ENCODE measurements at places on chromosomes 7 and 10.
A peak's percentile ranks its signal among the peaks of the same experiment; 100 is the strongest.

DNA sequence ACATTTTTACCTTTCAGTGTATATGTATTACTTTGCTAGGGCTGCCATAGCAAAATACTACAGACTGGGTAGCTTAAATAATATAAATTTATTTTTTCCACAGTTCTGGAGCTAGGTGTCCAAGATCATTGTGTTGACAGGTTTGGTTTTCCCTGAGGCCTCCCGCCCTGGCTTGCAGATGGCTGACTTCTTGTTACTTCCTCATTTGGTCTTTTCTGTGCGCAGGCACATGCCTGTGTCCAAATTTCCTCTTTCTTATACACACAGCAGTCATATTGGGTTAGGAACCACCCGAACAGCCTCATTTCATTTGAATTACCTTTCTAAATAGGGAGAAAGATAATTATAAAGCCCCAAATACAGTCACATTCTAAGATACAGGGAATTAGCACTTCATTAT is 521.6 kb upstream of the SORCS1 start:
- DNase-seq, result no peak
- no peaks in the 10 kb centered on the region for H3K27me3 ChIP-seq
- no peak overlapping the region for H3K4me3 ChIP-seq
- H3K4me1 ChIP-seq, result no peaks in the 10 kb centered on the region
- no peak overlapping the region for H3K27ac ChIP-seq

DNA sequence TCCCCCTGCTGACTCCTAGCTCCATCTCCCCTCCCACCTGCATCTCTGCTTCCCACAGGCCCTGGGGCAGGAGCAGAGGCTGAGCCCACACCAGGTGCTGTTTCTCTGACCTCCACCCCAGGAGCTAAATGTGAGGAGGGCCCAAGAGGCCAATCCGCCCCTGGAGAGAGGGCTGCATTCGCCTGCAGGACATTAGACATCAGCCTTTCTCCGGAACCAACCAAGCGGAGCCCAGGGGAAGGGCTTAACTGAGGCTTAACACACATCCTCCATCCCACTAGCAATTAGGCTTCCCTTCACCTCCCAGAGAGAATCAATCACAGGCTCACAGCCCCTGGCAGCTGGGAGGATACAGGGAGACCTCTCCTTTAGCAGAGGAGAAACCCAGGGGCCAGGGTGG is 50.5 kb downstream of the SH3PXD2A start:
- H3K27ac ChIP-seq, result no peak overlapping the region
- DNase-seq, result no peak
- no peaks in the 10 kb centered on the region for H3K36me3 ChIP-seq
- no peak overlapping the region for H3K4me3 ChIP-seq
- peaks cover 3% of the 10 kb centered on the region for H3K4me1 ChIP-seq

GRCh38 chr10:74056050-74056818 is 58.3 kb downstream of the VCL start:
- H3K27ac ChIP-seq, result no peak overlapping the region
- no peaks in the 10 kb centered on the region for H3K36me3 ChIP-seq
- H3K4me1 ChIP-seq, result no peaks in the 10 kb centered on the region
- H3K4me3 ChIP-seq, result no peak overlapping the region

DNA sequence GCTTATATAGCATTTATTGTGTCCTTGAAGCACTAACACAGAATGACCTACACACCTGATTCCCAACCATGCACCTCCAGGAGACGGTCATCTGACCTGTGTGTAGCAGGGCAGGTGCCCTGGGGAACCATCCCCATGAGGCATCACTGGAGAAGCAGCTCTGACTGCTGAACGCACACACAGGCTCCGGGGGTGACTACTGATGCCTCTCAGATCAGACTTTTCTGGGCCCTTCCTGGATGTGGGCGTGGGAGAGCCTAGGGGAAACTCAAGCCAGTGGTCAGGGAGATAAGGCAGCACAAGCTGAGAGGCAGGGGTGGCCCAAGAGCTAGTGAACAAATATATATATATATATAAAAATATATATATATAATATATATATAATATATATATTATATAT is 37.6 kb downstream of the CPXM2 start:
- no peak overlapping the region for H3K27ac ChIP-seq
- peaks cover 3% of the 10 kb centered on the region for H3K4me1 ChIP-seq
- no peak overlapping the region for H3K4me3 ChIP-seq
- H3K36me3 ChIP-seq, result no peaks in the 10 kb centered on the region

DNA sequence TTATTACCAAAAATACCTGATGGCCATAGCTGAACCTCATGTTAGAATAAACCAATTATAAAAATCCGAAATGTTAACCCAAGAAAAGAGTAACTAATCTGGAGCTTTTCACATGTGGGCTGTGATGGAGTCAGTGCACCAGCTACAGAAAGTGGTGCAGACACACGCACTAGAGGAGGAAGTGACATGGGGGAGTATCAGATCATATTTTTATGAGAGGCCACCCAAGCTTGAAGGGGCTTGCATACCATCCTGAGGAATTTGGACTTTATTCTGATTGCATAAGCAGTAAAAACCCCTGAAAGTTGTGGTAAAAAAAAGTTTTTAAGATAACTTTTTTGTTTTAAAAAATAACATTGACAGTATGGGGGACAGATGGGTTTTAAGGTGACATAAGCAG is 1148.5 kb upstream of the CELF2 start:
- DNase-seq, result no peak
- no peak overlapping the region for H3K4me3 ChIP-seq
- H3K27ac ChIP-seq, result no peak overlapping the region
- no peaks in the 10 kb centered on the region for H3K36me3 ChIP-seq

- DNase-seq, result peak; percentile 48
- no peaks in the 10 kb centered on the region for H3K36me3 ChIP-seq
- no peak overlapping the region for H3K27ac ChIP-seq
- no peaks in the 10 kb centered on the region for H3K4me1 ChIP-seq
These were observed 501.6 kb downstream of the TCERG1L start for GRCh38 chr10:130809761-130810515.

GRCh38 chr10:4083509-4084003 is 298.5 kb upstream of the KLF6 start:
- H3K27ac ChIP-seq, result no peak overlapping the region
- no peak for DNase-seq
- H3K36me3 ChIP-seq, result no peaks in the 10 kb centered on the region
- no peaks in the 10 kb centered on the region for H3K27me3 ChIP-seq

DNA sequence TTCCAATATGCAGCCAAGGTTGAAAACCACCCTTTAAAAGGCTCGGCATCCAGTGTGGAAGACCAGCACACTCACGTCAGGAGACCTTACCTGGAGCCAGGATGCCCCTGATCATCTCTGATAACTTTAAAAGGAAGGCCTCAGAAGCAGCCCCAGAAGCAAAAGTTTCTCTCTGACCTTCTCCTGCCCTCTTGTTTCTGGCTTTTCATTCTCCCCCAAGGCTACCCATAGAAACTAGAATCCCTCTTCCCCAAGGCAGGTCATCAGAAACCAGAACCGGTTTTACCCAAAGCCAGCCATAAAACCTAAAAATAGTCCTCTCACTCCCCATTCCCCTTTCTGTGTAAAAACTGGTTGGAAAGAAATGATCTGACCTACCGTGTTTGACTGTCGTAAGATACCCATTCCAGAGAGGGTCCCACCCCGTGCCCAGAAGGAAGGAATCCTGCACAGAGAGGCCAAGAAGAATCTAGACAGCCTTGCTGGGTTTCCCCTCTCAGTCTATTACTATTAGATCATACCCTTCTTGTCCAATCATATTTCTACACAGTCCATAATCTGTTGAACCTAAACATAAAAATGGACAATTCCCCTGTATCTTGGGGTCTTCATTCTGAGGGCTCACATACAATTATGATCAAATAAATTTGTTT is 17.5 kb upstream of the TSPAN14 start:
- no peak overlapping the region for H3K4me3 ChIP-seq
- H3K4me1 ChIP-seq, result peaks cover 3% of the 10 kb centered on the region
- H3K36me3 ChIP-seq, result peaks cover 4% of the 10 kb centered on the region
- no peak overlapping the region for H3K27ac ChIP-seq
- no peak for DNase-seq

DNA sequence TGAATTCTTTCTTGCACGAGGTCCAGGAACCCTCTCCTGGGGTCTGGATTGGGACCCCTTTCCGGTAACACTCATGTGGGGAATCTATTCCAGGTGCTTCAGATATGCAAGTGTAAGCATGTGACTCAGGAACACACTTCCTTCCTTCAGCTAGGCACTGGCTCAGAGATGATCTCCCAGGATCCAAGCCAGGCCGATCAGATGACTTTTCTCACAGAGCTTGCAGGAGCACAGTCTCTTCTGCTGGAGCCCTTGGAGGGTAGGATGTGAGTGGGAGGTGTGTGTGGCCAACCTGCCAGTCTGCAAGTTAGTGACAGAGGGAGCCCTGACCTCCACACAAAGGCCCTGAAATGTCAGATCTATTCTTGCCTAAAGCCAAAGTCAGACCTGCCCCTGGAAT is 108.3 kb downstream of the CPXM2 start:
- H3K4me1 ChIP-seq, result peaks cover 8% of the 10 kb centered on the region
- no peak overlapping the region for H3K4me3 ChIP-seq
- no peak overlapping the region for H3K27ac ChIP-seq
- no peaks in the 10 kb centered on the region for H3K36me3 ChIP-seq

DNA sequence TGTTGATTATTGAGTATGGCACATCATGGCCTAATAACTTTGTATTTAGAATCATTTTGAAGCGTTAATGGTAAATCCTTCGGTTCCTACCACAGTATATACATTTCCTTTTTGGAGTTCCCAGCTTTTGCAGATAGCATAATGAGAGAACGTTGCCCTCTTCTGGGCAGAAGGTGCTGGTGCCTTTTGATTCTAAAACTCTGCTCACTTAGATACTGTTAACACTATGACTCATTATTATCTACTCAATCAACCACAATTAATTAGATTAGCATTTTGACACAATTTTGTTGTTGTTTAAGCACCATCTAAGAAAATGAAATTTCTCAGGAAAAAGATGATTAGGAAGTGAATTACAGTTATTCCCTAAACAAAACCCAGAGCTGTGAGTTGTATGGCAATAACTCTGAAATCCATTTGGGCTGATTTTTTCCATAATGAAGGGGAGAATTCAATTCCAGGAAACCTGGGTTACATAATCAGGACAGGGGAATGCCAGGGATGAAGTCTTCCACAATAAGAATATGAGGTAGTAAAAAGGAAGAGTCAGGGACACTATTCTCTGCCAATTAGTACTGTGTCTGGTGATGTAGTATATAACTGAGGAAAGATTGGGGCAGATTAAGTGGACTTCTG is 11.5 kb upstream of the DLD start:
- no peak for DNase-seq
- no peak overlapping the region for H3K4me3 ChIP-seq
- H3K4me1 ChIP-seq, result no peaks in the 10 kb centered on the region
- H3K36me3 ChIP-seq, result no peaks in the 10 kb centered on the region

DNA sequence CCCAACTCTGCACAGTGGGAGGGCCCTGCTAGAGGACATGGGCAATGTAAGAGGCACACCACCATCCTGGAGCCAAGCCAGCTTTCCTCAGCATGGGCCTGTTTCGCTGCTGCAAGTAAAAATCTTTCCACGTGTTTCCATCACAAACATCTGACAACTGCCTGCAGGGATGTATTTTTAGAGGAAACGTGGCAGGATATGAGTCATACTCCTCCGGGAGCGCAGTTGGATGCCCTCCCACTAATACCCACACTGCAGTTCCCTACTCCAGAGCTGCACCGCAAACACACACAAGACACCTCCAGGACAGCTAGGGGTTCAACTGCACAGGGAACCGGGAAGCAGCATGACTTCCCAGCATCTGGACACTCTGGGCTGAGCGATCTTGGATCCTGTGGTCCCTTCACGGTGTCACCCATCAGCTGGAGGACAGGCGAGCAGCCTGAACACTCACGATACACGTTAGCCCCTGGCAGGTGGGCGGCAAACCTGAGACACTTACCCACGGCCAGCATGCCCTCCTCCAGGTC is 26.1 kb downstream of the PLAC9 start:
- no peaks in the 10 kb centered on the region for H3K27me3 ChIP-seq
- H3K4me1 ChIP-seq, result peaks cover 7% of the 10 kb centered on the region
- peaks cover 15% of the 10 kb centered on the region for H3K36me3 ChIP-seq
- H3K27ac ChIP-seq, result no peak overlapping the region
- DNase-seq, result no peak

- no peak overlapping the region for H3K27ac ChIP-seq
- no peaks in the 10 kb centered on the region for H3K27me3 ChIP-seq
- H3K36me3 ChIP-seq, result no peaks in the 10 kb centered on the region
- no peaks in the 10 kb centered on the region for H3K4me1 ChIP-seq
- no peak overlapping the region for H3K4me3 ChIP-seq
These were observed 24.6 kb upstream of the SGMS1 start for GRCh38 chr10:50648089-50648934.

DNA sequence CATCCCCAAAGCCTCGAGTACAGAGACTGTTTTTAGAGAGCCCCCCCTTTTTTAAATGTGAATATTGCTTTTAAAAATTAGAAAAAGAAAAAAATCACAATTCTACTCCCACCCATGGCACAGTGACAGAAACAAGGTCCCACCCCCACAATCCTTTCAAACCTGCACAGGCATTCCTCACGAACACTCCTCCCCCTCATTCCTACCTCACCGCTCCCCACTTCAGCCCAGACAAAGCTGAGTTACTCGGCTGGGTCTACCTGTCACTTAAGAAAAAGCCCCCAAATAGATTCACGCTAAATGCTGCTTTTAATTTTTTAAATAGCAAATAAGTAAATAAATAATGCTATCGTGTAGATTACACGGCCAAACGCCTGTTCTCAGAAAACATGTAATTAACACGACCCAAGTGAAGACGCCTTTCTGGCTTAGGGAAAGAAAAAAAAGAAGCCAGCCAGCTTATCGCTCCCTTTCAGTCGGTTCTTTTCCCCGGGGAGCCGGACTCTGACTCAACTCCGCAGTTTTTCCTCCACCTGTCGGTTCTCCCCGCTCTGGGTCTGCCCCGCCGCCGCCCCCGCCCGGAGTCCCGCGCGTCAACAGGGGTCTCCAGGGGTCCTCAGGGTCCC is 739 bp downstream of the MPP7 start:
- H3K27ac ChIP-seq, result no peak overlapping the region
- H3K4me1 ChIP-seq, result no peaks in the 10 kb centered on the region
- peak overlapping the region; percentile 66 for H3K4me3 ChIP-seq

GRCh38 chr7:13794581-13794980 is 194.9 kb downstream of the ETV1 start:
- H3K27ac ChIP-seq, result no peak overlapping the region
- DNase-seq, result no peak
- no peaks in the 10 kb centered on the region for H3K36me3 ChIP-seq
- H3K27me3 ChIP-seq, result no peaks in the 10 kb centered on the region
- H3K4me3 ChIP-seq, result no peak overlapping the region

All from H1 (cell line).